ENCODE measurements at places on chromosomes 1 and 21.

- no peak for DNase-seq
Measured at GRCh38 chr21:42102076-42102475, 31.0 kb downstream of the UMODL1 start.

- DNase-seq: no peak
Measured at GRCh38 chr1:10634428-10635084, 159.8 kb downstream of the PEX14 start.

GRCh38 chr1:110337704-110338308 is 1.4 kb upstream of the RBM15 start:
- no peak for DNase-seq

DNA sequence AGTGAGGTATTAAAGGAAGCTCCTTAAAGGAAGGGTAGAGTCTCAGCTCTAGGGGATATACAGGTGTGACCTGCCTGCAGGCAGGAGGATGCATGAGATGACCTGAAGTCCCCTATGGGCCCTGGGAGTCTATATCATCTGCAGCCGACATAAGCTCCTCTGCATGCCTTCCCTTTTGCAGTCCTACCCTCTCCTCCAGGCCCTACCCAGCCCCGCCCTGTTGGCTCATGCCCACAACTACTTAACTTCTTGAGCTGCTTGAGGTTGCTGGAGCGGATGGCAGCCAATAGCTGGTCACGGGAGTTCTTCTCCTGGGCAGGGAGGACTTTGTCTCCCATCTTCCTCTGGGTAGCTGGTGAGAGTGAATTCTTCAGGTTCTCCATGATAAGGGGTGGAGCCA is 10.3 kb downstream of the SHISA4 start:
- DNase-seq: no peak
